Keratinocyte (primary cell): ENCODE measurements at places on chromosomes 5 and 9. TPM values are rescaled to one million over a fixed set of nuclear protein-coding genes. Genes with fewer than 3 reads are reported as not detected.
A peak's percentile ranks its signal among the peaks of the same experiment; 100 is the strongest.

GRCh38 chr9:95504053-95504963 is 12.5 kb downstream of the PTCH1 start:
- no peak for DNase-seq

Gene PKN3
- 1.2 to 3.0 TPM (median 1.3 TPM) in 3 replicates for polyA plus RNA-seq

DNA sequence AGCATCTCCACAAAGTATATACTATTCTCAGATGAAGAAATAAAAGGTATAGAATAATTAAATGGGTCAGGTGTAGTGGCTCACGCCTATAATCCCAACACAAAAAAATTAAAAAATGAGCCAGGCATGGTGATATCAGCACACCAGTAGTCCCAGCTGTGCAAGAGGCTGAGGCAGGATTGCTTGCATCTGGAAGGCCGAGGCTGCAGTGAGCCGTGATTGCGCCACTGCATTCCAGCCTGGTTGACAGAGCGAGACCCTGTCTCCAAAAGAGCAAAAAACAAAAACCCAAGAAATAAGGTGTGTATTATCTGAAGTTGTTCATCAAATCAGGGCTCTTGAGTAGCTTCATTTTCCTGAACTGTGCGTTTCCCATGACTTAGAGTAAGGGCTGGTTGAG is 83.2 kb upstream of the MYO10 start:
- no peak for DNase-seq

DNA sequence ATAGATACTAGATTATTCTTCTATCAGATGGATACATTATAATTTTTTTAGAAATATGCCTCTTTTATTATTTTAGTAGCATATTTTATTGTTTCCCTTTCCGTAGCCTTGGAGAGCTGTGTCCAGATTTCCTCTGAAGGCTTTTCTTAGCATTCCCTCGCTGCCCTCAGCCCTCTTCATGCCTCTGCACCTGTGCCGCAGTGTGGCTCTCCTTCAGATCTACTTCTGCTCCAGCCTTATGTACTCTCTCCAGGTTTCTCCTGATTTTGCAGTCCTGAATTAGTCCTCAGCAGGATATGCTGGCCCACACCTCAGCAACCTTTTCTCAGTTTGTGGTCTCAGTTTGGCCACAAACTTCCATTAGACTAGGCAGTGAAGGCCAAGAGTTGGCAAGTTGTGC is 1052.0 kb downstream of the TAF11L14 start:
- DNase-seq = no peak

Gene PCDHGC5
- polyA plus RNA-seq = 0.77 to 1.6 TPM (median 1.5 TPM) in 3 replicates

Gene MELK
- polyA plus RNA-seq = 14.0 to 45.3 TPM (median 29.2 TPM) in 3 replicates

Gene PCDHAC1
- 0.14 to 0.64 TPM (median 0.45 TPM) in 3 replicates for polyA plus RNA-seq

- no peak for DNase-seq
Measured at GRCh38 chr5:38316544-38317224, 58.3 kb downstream of the EGFLAM start.

Gene ZBED3
- polyA plus RNA-seq = 0.50 to 0.59 TPM (median 0.58 TPM) in 3 replicates

Gene FAM78A
- polyA plus RNA-seq = 0.25 to 1.1 TPM (median 0.33 TPM) in 3 replicates

Gene ICE1
- 13.4 to 18.4 TPM (median 15.8 TPM) in 3 replicates for polyA plus RNA-seq

Gene LCN1
- polyA plus RNA-seq = not detected in 3 replicates

Gene ARSK
- polyA plus RNA-seq = 6.4 to 9.3 TPM (median 6.7 TPM) in 3 replicates

GRCh38 chr9:33447799-33448553 is 583 bp upstream of the AQP3 start:
- DNase-seq = peak; percentile 86

GRCh38 chr9:78539188-78539587 is 242.3 kb downstream of the PSAT1 start:
- DNase-seq = no peak

DNA sequence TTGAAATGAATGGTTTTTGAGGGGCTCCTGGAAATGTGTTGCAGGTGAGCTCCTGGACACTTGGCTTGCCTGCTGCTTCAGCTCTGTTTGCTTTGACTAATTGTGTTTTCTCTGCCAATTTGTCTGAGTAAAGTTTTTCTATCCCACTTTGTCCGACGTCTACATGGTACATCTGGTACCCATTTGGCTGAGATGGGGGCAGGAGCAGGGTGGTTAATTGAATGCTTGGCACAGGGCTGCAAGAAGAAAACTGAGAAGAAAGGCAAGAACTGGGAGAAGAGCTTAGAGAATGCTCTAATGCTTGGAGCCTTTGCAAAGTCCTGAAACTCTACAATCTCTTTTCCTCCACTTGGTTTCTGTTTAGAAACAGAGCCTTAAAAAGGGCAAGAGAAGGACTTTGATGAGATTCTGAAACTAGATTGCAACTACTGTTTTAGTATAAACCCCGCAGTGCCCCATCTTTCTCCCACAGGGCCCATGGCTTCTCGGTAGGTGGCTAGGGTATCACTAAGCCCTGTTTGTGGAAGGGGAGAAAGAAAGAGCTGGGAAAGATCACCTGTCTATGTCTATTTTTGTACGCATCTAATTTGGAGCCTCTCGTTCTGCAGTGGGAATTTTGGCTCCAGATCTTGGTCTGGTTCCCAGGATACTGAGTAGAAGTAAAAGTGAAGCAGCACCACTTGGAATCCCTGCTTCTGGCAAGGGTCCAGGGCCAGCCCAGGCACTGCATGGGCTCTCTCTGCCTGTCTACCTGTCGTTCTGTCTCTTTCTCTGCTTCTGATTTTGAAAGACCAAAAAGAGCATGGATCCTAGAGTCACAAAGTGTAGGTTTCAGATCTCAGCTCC is 214.4 kb downstream of the SEMA6A start:
- no peak for DNase-seq

- DNase-seq = no peak
Measured at GRCh38 chr9:80839821-80840675, 849.3 kb downstream of the TLE1 start.

DNA sequence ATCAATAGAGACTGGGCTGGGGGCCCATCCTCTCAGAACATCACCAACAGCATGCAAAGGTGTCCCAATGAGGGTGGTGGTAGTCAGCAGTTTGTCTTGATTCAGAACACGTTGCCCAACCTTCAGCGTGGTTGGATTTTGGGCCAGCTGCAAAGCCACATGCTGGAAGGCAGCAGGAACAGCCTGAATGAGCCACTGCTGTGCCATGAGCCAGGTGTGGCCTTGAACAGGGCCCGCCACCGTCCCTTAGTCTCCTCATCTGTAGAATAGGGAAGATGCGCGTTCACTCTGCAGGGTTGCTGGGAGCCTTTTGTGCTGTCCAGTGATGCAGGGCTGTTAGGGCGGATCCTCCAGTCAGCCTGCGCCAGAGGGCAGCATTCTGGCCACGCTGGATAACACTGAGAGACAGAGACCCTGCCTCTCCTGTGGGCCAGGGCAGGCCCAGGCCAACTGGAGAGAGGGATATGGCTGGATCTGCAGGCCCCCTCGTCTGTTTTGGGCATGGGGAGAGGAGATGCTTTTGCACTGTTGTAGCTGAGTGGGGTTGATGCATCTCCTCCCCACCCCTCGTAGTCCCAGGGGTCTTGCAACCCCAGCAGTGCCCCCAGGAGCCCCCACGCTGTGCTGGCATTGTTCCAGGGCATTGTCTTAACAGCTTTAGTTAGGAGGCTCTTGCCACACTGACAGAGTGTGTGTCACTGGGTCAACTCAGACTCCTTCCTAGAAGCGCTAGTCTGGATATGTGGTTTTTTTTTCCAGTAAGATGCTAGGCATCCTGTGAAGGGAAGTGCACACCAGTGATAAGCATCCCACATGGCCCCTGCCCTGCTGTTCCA is 42.1 kb downstream of the SLC46A2 start:
- no peak for DNase-seq

- DNase-seq = no peak
Measured at GRCh38 chr5:89071941-89072331, 189.0 kb upstream of the MEF2C start.

Gene PCDHB14
- polyA plus RNA-seq = 0.13 to 0.41 TPM (median 0.20 TPM) in 3 replicates

- DNase-seq = no peak
Measured at GRCh38 chr5:176695073-176695472, 47.8 kb downstream of the TSPAN17 start.

GRCh38 chr5:34411470-34412346 is 244.4 kb upstream of the RAI14 start:
- DNase-seq = no peak

GRCh38 chr9:81118416-81118815 is 570.9 kb downstream of the TLE1 start:
- no peak for DNase-seq

- DNase-seq = no peak
Measured at GRCh38 chr5:176573564-176574296, 24.6 kb downstream of the CDHR2 start.

- DNase-seq = no peak
Measured at GRCh38 chr5:124044613-124045012, 532.6 kb downstream of the CSNK1G3 start.

DNA sequence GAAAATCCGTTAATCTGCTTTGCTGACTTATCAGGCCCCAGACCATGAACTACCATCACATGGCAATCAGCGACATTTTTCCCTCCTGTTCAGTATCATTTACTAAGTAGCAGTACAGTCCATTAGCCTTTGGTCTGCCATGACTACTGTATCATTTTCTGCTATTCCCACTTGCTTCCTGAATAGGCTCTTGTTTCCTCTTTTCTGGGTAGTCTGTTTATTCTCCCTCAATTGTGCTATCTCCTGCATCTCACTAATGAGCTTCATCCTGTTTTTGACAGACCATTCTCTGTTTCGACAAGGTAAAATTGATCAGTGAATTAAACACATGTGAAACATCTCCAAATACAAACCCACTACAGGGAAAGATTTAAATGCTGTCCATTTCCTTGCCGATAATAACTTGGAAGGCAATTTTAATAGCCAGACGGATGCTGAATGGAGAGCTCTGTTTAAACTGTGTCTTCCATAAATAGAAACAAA is 263.5 kb upstream of the ANKRD55 start:
- DNase-seq = no peak

Gene ST8SIA4
- 0.13 to 0.43 TPM (median 0.27 TPM) in 3 replicates for polyA plus RNA-seq

DNA sequence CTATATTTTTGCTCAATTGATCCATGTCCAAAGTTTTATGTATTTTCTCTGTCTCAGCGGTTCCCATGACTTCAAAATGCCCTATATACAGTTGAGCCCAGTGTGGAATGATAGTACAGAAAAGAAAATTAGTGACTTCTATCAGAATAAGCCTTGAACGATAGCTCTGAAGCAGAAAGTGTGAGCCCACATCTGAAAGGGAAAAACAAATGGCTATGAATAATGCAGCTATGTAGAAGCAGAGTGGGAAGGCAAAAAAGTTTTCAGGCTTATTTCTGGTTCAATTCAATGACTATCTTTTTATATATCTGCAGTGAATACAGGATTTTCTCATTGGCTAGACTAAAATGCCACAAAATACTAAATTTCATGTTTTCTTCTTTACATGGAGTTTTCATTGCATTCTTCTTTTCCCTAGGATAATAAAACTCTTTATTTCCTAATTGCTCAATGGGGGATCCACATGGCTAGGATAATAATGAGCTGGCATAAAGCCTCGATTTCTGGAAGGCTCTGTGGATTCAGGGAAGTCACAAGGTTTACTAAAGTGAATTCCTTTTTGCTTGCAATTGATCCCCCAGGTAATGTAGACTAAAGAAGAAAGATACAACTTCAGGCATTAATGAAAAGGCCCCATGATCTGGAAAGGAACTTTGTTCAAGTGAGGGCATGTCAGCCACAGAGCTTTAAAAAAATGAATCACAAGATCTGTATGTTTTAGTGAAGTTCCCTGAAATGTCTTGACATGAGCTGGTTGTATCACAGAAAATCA is 377.0 kb upstream of the RIOK2 start:
- DNase-seq = peak; percentile 55
